ENCODE measurements at places on chromosomes 12 and 14.

GRCh38 chr14:92492258-92492657 is 21.3 kb upstream of the RIN3 start:
- no peak for DNase-seq

- DNase-seq: peak; percentile 87
Measured at GRCh38 chr12:52082988-52083637, 3.6 kb downstream of the SMIM41 start.

DNA sequence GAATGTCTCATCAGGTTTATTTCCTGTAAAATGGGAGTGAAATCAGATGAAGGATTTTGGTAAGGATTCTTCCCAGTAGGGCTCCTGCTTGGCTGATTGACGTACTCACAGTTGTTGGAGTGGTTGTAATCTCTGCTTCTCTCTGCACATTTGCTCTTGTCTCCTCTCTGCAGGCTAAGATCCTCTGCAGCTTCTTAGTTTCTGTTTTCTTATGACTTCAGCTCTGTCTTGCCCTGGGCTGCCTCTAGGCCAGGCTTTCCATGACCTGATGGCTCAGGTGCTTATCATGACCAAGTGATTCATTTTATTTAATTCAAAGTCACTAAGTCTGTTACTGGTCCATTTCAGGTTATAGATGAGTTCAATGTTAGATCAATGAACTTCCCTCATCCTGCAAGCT is 394.5 kb upstream of the DDHD1 start:
- DNase-seq: no peak

DNA sequence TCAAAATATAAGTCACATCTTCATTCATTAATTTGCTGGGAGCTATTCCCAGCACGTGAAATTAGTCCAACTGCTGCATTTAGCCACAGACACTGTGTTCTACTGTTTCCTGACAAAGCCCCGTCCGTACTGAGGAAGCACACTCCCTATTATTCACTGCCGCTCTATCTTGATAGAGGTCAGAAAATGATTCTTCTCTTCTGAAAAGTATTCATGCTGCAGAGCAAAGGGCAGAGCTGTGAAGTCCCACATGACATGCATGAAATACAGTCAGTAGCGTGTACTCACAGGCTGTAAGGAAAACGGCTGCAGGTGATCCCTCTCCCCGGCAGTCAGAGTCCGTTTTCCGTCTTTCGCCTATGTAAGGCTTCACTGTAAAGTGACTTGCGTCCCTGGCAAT is 302.5 kb upstream of the FKBP4 start:
- peak; percentile 20 for DNase-seq

DNA sequence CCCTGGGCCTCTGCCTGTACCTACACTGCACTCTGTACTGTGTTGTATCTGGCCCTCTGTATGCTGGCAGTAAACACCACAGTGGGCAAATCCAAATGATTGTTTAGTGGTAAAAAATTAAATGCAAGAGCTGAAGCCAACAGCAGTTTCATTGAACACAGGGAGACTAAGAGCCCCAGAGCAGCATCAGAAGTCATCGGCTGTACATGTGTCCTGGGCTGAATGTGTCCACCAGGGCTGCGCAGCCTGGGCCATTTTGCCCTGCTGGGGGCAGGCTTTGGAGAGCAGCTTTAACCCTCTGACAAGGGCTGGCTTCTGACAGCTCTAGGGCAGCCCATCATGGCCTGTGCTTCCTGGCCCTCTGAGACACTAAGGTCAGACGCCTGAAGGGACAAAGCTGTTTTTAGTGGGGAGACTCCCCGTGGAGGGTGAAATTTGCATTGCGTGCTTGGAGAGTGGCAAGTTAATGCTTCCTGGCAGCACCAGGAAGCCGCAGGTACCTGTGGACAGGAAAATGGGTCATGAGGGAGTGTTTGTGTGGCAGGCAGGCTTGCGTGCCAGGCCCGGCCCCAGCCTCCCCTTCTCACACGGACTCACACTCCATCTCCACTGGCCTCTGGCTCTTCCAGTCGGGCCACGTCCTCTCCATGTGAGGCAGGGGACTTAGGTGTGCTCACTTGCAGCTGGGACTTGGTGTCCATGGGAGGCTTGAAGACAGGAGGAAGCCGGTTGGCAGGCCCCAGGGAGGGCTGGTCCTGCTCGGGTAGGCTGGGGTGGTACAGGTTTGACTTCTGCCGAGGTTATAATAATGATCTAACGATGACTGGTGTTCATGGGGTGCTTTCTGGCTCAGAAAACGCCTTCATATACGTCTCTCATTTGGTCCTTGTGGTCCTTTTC is 150.1 kb downstream of the TSPAN9 start:
- DNase-seq: no peak

- no peak for DNase-seq
Measured at GRCh38 chr14:75857199-75857598, 124.6 kb downstream of the TGFB3 start.

GRCh38 chr12:111773801-111774551 is 7.2 kb downstream of the ALDH2 start:
- DNase-seq: no peak

- DNase-seq: no peak
Measured at GRCh38 chr14:91400696-91401095, 16.9 kb downstream of the CCDC88C start.

- DNase-seq: no peak
Measured at GRCh38 chr14:95993768-95994592, 45.2 kb upstream of the C14orf132 start.

GRCh38 chr12:67792185-67792584 is 143.6 kb downstream of the DYRK2 start:
- no peak for DNase-seq

- DNase-seq: no peak
Measured at GRCh38 chr12:76449993-76450392, 101.8 kb upstream of the BBS10 start.

DNA sequence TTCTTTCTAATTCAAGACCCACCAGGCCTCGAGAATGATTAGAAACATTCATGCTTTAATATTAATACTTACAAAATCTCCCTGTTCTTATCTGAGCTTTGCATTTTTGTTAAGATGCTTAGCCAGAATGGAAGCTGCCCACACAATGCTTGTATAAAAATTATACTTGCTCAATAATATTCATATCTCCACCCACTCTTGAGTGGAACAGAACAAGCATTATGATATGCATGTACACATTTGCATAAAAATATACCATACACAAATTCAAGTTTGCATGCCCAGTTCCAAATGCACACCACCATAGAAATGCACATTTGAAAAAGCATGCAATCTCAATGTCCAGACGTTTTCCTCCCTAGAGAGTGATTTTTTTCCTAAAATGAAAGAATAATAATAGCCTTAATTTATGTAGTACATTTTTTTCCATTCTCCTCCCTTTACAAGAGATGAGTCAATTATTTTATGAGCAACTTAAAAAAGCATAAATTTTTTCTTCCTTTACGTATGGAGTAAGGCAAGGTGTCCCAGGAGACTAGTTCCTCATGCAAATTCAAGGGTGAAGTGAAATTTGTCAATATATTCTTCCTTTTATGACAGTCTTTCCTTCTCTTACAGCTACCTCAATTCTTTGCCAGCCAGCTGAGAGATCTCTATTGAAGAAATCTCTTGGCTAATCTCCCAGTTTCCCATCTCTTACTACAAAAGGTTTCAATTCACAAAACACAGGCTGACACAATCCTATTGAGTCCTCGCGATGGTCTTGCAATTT is 313.1 kb upstream of the GARIN6 start:
- DNase-seq: no peak

DNA sequence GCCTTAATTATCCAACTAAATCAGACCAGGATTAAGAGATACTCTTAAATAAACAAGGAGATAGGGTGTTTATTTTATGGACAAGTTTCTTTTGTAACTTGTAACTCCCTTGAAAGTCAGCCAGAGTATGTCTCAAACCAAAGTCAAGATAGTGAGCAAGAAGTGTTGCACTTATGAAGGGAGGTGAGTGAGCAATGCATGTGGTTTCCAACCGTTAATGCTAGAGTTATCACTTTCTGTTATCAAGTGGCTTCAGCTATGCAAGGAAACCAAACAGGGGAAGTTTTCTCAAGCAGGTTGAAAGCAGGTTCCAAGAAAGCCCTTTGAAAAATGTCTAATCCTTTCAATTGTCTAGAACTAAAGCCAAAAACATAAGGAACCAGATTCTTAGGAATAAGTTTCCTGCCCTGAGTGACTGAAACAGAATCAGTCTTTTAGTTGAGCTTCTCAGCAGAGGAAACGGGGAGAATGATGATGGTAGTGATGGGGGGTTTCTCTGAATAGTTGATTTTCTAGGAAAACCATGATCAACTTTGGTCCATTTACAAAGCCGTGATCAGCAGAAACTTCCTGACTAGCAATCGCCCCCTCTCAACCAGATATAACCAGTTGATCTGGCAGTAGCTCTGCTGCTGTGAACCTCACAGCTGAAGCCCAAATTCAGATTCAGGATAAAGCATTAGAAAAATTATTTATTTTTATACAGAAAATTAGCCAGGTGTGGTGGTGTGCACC is 128.4 kb downstream of the DAD1 start:
- DNase-seq: no peak

DNA sequence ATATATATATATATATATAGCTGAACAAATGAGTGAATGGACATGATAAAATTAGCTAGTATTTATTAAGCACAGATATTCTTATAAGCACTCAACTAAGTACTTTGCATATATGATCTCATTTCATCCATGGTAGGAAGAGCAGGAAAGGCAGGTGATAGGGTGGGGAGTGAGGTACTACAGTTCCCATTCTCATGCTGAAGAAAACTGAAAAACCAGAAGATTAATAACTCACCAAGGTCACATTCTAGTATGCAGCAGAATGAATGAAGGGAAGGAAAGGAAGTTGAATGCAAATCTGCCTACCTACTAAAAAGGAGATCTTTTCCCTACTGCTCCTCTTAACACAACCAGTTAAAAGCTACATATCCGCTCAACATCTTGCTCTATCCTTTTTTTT is 298.1 kb upstream of the TMPO start:
- no peak for DNase-seq

GRCh38 chr12:69101505-69101904 is 137.9 kb upstream of the CPSF6 start:
- DNase-seq: no peak

DNA sequence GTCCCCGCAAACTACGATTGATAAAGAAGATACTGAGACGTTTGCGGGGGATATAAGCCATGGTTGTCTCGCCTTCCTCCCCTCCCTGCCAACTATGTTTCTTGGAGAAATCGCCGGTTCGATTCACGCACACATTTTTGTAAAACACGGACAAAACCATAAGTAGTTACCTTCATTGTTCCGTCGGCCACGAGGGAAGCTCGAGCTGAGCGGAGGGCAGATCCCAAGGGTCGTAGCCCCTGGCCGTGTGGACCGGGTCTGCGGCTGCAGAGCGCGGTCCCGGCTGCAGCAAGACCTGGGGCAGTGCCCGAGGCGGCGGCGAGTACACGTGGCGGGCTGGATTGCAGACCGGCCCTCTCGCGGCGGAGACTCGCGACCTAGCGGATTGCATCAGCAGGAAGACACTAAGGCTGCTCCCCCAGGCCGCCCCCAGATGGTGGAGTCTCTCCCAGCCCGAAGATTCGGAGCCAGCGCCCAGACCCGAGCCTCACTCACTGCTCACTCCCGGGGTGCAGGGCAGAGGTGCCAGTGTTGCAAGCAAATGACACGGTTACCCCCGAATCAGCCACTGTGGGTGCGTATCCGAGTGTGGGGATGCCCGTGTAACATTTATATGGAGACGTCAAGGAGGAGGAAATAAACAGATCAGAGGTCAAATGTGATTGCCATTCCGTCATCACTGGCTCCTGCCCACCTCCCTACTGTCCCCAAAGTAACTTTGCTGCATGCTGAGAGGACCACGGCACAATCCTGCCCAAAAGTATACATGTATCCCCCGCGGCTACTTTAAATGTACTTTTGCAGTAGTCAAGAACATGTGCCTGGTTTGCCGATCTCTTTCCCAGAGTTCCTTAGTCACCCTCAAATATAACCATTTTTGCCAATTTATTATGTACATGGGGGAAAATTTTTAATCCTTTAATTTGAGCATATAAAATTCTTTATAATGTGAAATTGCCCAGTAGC is at the start of gene BCAT1:
BCAT1 (minus strand) TSS at position 345 of the 966 bp plus-strand sequence; CDS start at position 176, 169 bp downstream.
- DNase-seq: peak; percentile 92

DNA sequence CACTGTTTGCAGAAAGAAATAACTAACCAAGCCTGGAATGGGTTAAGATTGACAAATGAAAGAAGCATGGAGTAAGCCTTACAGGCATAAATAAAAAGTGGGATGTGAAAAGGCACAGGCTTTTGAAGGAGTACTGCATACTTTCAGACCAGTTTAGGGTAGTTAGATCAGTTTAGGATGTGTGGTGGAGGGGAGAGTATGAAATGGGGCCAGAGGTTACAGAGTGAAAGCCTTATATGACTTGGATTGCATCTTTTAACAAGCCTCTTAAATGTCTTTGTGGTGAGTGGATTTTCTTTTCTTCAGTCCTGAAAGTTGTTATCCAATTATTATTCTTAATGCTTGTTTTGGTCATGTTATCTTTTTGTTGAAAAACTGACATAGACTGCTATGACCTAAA is 52.2 kb upstream of the TRHDE start:
- no peak for DNase-seq

- no peak for DNase-seq
Measured at GRCh38 chr14:95472819-95473251, 43.6 kb downstream of the SYNE3 start.

DNA sequence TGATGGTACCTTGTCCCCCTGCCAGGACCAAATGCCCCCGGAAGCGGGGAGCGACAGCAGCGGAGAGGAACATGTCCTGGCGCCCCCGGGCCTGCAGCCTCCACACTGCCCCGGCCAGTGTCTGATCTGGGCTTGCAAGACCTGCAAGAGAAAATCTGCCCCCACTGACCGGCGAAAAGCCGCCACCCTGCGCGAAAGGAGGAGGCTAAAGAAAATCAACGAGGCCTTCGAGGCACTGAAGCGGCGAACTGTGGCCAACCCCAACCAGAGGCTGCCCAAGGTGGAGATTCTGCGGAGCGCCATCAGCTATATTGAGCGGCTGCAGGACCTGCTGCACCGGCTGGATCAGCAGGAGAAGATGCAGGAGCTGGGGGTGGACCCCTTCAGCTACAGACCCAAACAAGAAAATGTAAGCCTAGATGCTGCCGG is 410 bp downstream of the MYF6 start:
- DNase-seq: no peak

DNA sequence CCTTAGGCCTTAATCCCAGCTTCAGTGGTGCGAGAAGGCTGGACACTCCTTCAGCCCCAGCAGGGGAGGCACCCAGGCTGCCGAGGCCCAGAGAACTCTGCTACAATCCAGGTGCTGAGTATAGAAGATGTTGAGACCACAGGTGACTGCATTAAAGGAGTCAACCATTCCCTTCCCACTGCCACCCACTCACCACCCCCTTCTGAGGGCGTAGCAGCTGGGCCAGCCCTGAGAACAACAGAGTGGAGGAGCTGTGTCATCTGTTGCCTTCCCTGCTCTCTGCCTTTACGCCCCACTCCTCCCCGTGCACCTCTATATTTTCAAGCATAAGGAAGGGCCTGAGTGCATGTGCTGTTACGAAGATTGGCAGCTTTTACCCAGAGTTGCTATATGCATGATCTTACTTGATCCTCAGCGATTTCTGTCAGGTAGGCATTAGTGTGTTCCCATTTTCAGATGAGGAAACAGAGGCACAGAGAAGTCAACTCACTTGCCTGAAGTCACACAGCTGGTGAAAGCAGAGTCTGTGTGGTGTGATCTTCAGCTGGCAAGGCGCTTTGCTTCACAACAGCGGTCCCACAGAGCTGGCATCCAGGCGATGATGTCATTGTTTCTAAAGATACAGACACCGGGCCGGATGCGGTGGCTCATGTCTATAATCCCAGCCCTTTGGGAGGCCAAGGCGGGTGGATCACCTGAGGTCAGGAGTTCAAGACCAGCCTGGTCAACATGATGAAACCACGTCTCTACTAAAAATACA is 46.7 kb downstream of the RIN3 start:
- no peak for DNase-seq
